ENCODE measurements at places on chromosomes 5 and 9. TPM values are rescaled to one million over a fixed set of nuclear protein-coding genes. Genes with fewer than 3 reads are reported as not detected.

DNA sequence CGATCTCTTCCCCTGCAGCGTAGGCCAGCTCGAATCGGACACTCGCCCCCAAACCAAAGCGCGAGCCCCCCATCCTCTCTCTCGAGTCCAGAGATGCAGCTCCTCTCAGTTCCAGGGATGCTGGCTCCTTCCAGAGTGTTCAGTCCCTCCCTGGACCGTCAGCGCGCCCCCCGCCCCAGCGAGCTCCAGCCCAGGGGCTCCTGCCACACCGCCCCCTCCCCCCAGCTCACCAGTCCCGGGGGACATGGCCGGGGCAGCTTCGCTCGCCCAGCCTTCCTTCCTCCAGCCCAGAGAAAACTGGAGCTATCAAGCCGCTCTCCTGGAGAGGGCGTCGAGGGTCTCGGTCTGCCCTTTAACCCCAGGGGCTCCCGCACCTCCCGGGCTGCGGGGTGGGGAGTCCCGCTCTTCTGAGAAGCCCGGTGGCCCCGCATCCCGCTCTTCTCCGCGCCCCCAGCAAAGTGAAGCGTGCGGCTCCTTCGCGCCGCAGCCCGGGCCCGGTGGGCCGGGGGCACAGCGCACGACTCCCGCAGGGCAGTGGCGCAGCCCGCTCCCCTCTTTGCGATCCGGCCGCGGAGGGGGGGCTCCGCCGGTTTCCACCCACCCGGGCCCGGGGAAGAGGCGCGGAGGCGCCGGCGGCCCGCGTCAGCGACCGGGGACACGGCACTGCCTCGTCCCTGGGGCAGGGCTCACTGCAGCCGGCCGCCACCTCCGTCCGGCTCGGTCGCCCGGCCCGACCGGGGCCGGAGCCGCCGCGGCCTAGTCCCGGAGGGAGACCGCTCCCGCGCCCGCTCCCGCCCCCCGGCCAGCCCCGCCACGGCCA lies 587 bp downstream of the MIER3 start:
- peak overlapping the region; percentile 97 for H3K4me3 ChIP-seq
- peak overlapping the region; percentile 95 for H3K27ac ChIP-seq
- H3K4me1 ChIP-seq, result peaks cover 17% of the 10 kb centered on the region
- H3K27me3 ChIP-seq, result peaks cover 4% of the 10 kb centered on the region
- DNase-seq, result peak; percentile 50

- no peaks in the 10 kb centered on the region for H3K4me1 ChIP-seq
- DNase-seq, result no peak
- H3K27ac ChIP-seq, result no peak overlapping the region
- no peaks in the 10 kb centered on the region for H3K36me3 ChIP-seq
- no peaks in the 10 kb centered on the region for H3K27me3 ChIP-seq
These were observed 371.4 kb downstream of the TMEM232 start for GRCh38 chr5:110354915-110355644.

DNA sequence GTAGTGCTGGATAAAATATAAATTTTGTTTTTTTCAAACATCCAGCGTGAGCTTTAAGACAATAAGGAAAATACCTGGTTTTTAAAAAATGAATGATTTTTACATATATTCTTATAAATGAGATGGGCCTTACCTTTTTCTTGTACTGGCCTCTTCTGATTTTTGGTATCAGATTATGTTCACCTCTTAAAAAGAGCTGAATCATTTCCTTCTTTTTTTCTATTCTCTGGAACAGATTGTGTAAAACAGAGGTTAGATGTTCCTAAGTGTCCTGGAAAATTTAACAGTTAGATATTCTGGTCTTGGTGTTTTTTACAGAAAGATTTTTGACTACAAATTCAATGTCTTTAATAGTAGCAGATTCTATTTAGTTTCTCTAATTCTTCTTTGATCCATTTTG lies 74.6 kb downstream of the NDUFAF2 start:
- H3K4me1 ChIP-seq, result no peaks in the 10 kb centered on the region
- H3K36me3 ChIP-seq, result no peaks in the 10 kb centered on the region
- H3K27me3 ChIP-seq, result no peaks in the 10 kb centered on the region
- no peak for DNase-seq

GRCh38 chr5:80653502-80653901 lies 950 bp upstream of the MSH3 start:
- H3K27ac ChIP-seq, result peak overlapping the region; percentile 99
- H3K4me3 ChIP-seq, result peak overlapping the region; percentile 84
- H3K36me3 ChIP-seq, result peaks cover 15% of the 10 kb centered on the region
- no peaks in the 10 kb centered on the region for H3K27me3 ChIP-seq
- H3K4me1 ChIP-seq, result peaks cover 29% of the 10 kb centered on the region

DNA sequence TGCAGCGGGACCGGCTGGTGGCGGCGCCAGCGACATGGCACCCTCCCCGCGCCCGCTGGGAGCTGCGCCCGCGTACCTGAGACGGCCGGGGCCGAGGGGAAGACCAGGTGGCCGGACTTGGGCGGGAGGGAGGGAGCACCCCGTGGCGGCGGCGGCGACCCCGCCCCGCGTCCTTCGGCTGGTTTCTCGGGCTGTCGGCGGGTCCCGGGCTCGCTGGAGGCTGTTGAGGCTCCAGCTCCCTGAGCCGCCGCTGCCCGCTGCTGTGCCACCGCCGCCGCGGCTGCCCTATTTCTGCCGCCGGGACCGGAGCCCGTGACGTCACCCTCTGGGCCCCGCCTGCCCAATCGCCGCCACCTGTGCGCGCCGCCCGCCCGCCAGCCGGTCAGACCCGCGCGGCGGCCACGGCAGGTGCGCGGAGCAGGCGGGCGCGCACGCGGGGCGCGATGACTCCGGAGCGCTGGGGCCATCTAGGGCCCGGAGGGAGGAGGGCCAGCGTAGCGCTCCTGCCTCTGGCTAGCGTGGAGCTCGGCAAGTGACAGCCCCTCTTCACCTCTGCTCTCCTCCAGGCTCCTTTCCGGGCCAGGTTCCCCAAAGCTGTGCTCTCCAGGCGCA lies at the start of gene FSTL4:
TSS of gene FSTL4 (minus strand) at position 293 of the 612 bp plus-strand sequence.
- no peaks in the 10 kb centered on the region for H3K36me3 ChIP-seq
- H3K4me3 ChIP-seq, result peak within 1 kb of the TSS; percentile 80
- H3K27ac ChIP-seq, result no peak within 1 kb of the TSS
- peaks cover 79% of the 10 kb centered on the region for H3K27me3 ChIP-seq
- H3K4me1 ChIP-seq, result peaks cover 9% of the 10 kb centered on the region

GRCh38 chr9:104740621-104741020 lies 6.9 kb upstream of the NIPSNAP3A start:
- peaks cover 19% of the 10 kb centered on the region for H3K27me3 ChIP-seq
- no peaks in the 10 kb centered on the region for H3K4me1 ChIP-seq

- H3K4me1 ChIP-seq, result no peaks in the 10 kb centered on the region
- H3K4me3 ChIP-seq, result no peak overlapping the region
- no peak overlapping the region for H3K27ac ChIP-seq
- H3K27me3 ChIP-seq, result peaks cover 41% of the 10 kb centered on the region
- peak; percentile 46 for DNase-seq
- H3K36me3 ChIP-seq, result no peaks in the 10 kb centered on the region
These were observed 56.8 kb upstream of the SMIM32 start for GRCh38 chr5:136249678-136250266.

DNA sequence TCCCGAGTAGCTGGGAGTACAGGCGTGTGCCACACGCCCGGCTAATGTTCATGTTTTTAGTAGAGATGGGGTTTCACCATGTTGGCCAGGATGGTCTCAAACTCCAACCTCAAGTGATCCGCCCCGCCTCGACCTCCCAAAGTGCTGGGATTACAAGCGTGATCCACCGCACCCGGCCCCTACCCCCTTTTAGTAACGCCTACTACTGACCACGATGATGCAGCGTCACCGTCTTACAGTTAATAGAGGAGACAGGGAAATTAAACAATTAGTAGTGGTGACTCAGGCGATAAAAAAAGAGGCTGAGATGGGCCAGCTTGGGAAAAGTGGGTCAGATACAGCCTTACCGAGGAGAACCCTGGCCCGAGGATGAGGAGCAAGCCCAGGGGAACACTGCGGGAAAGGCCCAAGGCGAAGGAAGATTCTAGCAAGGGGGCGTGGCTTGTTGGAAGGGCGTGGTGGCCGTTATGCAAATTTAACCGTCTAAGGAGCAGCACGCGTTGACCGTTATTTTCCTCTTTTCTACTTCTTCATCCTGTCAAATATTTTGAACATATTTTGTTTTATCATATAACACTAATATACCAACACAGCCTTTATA lies 1.6 kb upstream of the SETX start:
- peaks cover 22% of the 10 kb centered on the region for H3K4me1 ChIP-seq
- H3K27me3 ChIP-seq, result peaks cover 2% of the 10 kb centered on the region
- peaks cover 4% of the 10 kb centered on the region for H3K36me3 ChIP-seq

- H3K4me1 ChIP-seq, result peaks cover 17% of the 10 kb centered on the region
- H3K36me3 ChIP-seq, result no peaks in the 10 kb centered on the region
- H3K27ac ChIP-seq, result peak overlapping the region; percentile 59
- DNase-seq, result no peak
- H3K4me3 ChIP-seq, result no peak overlapping the region
These were observed 174.6 kb upstream of the IL12B start for GRCh38 chr5:159504857-159505304.

DNA sequence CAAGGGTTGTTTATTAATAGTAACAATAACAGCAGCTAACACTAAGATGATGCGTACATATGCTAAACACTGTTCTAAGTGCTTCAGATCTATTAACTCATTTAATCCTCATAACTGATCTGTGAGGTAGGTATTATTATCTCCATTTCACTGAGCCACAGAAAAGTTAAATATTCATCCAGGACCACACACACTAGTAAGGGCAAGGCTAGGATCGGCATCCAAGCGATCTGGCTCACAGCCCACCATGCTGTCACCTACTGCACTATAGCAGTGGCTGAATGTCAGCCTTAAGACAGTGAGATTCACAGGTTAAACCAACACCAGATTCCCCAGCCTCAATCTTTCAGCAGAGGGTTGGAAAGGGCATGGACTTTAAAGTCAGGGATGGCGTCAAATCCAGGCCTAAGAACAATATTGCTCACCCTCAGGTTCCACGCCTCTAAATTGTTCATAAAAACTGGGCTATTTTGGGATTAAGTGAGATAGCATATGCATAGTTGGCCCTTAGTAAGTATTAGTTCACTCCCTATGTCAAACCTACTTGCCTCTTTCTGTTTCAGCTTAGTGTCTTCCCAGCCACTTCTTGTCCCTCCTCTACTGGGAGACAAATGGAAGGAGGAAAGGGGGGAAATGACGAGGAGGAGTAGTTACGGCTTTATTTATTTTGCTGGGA lies 150.8 kb downstream of the MAPKAP1 start:
- H3K4me1 ChIP-seq, result peaks cover 6% of the 10 kb centered on the region
- no peak overlapping the region for H3K27ac ChIP-seq
- H3K36me3 ChIP-seq, result no peaks in the 10 kb centered on the region
- H3K27me3 ChIP-seq, result no peaks in the 10 kb centered on the region
- DNase-seq, result no peak

DNA sequence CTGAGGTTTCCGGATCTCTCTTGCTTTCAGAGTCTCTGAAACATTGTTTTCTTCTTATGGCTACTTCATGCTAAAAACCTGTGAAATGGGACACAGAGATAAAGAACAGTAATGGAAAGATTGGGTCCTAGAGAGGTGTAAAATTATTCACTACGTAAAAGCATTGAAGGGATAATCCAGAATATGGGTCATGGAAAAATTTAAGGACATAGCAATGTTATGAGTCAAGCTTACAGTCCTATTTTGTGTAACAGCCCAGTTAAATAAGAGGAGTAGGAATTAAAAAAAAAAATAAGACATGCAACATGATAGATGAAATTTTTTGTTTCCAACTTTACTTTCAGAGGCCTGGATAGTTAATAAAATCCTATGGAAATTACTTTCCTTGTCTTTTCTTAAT lies 61.9 kb upstream of the ELL2 start:
- no peak for DNase-seq
- no peaks in the 10 kb centered on the region for H3K27me3 ChIP-seq
- H3K36me3 ChIP-seq, result no peaks in the 10 kb centered on the region
- H3K4me1 ChIP-seq, result peaks cover 20% of the 10 kb centered on the region

DNA sequence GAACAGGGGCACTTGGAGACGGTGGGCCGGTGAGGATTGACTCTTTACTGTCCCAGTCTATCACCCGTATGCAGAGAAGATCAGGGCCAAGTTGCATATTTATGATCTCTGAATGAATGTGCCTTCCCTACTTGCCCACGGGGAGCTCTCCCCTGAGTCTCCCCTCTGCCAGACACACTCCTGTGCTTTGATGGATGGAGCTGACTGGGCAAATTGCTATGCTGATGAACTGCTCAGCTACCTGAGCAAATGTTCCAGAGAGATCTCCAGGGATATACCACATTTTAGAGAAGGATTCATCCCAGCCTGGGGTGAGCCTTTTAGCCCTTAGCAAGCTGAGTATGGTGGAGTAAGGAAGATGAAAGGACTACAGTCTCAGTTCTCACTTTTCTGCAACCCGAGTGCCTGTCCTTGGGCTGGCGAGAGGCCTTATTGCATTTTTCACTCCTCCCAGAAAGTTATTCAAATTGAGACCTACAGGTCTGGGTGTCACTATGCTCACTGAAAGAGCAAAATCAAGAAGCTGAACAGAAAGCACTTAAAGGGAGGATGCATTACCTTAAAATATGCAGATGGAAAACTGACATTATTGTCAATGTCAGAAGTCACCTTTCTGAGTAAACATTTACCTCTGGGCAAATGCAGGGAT lies 526.7 kb upstream of the WWC1 start:
- H3K36me3 ChIP-seq, result no peaks in the 10 kb centered on the region
- H3K4me3 ChIP-seq, result no peak overlapping the region
- H3K4me1 ChIP-seq, result peaks cover 8% of the 10 kb centered on the region
- no peaks in the 10 kb centered on the region for H3K27me3 ChIP-seq
- DNase-seq, result no peak

DNA sequence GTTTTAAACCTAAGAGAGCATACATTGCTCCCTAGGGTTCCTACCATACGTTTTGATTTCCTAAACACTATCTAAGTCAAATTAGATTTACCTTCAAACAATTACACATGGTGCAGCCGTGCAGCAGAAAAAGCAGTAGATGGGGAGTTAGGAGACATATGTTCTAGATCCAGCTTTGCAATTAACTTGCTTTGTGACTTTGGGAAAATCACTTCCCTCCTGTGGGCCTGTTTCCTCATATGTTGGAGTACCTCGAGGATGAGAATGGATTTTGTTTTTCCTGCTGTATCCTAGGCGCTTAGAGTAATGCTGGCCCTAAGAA lies 711 bp downstream of the MRPL50 start:
- DNase-seq, result no peak
- peak overlapping the region; percentile 100 for H3K4me3 ChIP-seq
- peaks cover 71% of the 10 kb centered on the region for H3K36me3 ChIP-seq
- H3K27ac ChIP-seq, result peak overlapping the region; percentile 100
- H3K4me1 ChIP-seq, result peaks cover 45% of the 10 kb centered on the region

DNA sequence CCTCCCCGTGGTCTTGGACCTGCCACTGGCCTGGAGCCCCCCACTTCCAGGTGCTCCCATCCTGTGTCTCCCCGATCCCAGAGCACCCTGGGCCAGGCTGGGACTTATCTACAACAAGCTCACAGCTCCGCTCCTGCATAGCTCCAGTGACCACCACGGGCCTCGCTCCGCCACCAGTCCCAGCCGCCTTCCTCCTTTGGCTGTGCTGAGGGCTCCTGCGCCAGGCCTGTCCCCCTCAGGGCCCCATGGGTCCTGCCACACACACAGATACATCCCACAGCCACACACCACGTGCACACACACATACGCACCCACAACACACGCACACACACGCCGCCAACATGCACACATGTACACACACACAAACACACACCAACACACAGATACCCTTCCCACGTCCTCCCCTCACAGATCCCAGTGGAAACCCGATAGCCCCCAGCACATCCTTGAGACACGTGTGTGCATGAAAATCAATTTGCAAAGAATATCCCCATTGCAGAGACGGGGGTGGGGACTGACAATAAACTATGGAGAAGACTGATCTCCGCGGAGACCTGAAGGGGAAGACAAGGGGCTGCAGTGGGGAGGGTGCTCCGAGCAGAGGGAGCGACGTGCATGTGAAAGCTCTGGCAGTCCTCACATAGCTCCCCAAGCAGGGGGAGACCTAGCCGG lies 18.5 kb upstream of the LAMC3 start:
- H3K4me3 ChIP-seq, result no peak overlapping the region
- DNase-seq, result no peak
- H3K36me3 ChIP-seq, result no peaks in the 10 kb centered on the region
- H3K4me1 ChIP-seq, result peaks cover 29% of the 10 kb centered on the region

Gene ZDHHC11B
- 3.0 TPM for total RNA-seq

Gene TRIP13
- 27.6 TPM for total RNA-seq

Gene PCDHA11
- 6.5 TPM for total RNA-seq

Gene FREM1
- 57.7 TPM for total RNA-seq
